ENCODE measurements at places on chromosomes 16 and 17.

- DNase-seq = no peak
These were observed 125.5 kb downstream of the ZNF18 start for GRCh38 chr17:11871773-11872172.

DNA sequence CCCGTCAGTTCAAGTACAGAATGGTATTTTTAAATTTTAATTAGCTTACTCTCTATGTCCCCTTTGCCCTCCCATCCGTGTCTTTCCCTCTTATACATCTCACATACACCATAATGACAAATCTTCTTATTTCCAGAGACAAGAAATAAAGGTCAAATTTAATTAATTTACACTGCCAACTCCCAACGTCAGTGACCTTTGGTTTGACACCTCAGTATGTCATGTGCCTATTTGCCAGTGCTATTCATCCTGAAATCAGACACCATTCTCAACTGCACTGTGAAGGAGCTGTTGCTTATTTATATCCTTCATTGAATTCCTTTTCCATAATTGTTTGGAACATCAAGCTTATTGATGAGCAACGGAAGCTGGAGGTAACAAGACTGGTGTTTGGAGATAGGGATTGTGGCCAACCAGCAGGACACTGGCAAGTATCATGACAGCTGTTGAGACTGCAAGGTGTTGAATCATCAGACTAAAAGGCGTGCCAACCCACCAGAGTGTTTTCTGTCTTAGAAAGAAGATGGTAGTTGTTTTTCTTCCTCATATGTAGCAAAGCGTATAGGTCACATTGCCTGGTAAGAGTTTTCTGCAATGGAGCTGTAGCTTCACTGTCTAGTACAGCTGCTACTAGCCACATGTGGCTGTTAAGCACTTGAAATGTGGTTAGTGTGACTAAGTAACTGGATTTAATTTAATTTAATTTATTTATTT lies 12.5 kb downstream of the CALCOCO2 start:
- no peak for DNase-seq

DNA sequence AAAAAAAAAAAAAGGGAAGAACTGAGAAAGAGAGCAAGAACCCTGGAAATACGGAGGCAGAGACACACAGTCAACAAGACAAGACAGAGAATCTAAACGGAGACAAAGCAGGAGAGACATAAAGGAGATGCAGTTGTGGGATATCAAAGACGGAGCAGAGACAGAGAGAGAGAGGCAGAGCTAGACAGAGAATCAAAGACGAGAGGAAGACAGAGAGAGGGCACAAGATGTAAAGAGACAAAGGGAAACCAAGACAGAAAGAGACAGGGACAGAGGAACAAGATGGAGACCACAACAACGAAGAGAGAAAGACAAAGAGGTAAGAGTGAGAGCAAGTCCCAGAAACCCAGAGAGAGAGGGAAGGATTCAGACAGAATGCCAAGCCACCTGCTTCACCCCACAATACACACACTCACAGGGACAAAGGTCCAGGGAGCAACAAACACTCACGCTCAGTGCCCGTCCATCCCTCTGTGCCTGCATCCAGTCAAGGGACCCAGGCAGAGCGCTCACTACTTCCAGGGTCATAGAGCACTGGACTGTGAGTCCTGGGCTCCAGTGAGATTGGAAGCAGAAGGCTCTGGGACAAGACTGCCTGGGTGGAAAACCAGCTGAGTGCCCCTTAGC lies 88.9 kb downstream of the C16orf78 start:
- DNase-seq = no peak

- DNase-seq = peak; percentile 47
These were observed 5.7 kb downstream of the IRX5 start for GRCh38 chr16:54936201-54936978.

DNA sequence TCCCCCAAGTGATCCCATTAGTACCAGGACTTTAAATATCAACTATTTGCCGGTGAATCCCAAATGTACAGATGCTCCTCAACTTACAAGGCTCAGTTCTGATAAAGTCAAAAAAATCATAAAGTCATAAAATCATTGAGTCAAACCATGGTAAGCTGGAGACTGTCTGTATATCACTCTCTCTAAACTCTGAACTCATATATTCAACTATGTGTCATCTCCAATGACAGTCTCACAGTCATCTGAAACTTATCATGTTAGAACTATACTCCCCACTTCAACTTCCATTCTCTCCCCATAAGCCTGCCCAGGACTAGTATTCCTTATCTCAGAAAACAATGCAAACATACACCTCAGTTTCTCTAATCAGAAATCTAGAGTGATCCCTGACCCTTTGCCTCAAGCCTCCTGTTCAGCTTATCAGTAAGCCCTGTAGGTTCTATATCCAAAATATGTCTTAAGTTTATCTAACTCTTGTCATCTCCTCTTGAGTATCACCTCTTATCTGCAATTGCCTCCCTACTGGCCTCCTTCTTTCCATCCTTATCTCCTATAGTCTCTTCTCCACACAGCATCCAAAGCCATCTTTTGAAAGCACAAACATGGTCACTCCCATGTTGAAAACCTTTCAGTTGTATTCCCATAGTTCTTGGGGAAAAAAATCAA lies 55.0 kb downstream of the SSH2 start:
- no peak for DNase-seq

GRCh38 chr17:62781356-62781755 lies 26.8 kb downstream of the MARCHF10 start:
- no peak for DNase-seq

DNA sequence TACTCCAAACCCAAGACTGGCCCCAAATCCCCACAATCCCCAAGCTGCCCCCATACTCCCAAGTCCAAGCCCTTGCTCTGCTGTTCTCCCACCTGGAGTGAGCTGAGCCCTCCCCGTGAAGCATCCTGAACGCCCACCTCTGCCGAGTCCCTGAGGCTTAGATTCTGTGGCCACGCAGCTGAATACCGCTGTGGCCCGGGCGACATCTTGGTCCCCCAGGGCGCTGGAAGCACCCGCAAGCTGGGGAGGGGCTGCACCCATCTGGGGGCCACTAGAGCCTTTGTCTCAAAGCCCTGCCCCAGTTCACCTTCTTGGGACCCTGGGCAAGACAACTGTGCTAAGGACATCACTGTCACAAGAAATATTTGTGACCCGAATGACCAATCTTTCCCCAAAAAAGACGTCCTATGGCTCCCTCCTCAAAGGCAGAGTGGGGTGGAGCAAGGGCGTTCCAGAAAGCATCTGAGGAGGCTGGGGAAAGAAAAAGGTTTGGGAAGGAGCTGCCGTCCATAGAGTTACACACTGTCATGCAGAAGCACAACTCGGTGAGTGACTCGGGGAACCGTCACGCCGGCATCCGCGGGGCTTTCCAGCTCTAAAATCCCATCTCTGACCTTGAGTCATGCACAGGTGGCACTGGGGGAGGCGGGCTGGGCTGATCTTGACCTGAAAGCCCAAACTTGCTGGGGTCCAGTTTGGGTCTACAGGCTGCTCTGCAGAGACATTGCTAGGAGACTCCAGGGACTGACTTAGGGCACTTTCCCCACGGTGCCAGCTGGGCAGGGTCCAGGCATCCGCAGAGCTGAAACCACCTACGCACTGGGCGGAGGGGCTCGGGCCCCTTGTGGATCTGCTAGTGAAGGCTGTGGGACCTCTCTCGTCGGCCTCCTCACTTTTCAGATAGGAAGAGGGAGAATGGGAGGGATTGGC lies 6.6 kb downstream of the PTX4 start:
- DNase-seq = no peak

GRCh38 chr16:74474416-74474815 lies 53.1 kb upstream of the CLEC18B start:
- no peak for DNase-seq

DNA sequence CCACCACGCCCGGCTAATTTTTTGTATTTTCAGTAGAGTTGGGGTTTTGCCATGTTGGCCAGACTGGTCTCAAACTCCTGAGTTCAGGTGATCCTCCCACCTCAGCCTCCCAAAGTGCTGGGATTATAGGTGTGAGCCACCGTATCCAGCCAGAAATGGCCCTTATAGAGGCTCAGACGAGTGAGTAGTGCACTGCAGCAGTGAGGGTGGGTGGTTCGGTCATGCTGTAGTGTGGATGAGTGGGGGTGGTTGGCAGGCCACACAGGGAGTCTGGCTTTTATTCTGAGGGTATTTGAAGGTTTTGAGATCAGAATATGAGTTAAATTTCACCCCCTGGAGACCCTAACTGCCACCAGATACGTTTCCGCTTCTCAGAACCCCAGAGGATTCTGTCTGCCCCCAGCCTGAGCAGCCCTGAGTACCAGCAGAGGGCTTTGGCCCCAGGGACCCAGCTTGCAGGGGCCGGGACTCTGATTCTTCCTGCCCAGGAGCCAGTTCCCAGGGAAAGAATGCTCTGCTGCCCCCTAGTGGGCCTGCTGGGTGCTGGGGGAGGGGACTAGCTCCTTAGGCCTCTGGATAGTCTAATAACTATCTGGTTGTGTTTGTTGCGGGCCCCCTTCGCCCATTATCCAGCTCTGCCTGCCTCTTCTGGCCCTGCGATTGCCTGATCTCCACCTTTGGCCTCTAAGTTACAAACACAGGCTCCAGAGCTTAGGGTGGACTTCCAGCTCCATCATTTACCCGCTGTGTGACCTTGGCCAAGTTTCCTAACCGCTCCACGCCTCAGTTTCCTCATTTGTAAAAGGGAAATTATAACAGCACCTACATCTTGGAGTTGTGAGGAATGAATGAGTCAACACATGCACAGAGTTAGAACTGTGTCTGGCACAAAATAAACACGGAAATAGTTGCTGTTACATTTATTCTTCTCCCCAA lies 2.0 kb downstream of the ZNF771 start:
- peak; percentile 93 for DNase-seq

DNA sequence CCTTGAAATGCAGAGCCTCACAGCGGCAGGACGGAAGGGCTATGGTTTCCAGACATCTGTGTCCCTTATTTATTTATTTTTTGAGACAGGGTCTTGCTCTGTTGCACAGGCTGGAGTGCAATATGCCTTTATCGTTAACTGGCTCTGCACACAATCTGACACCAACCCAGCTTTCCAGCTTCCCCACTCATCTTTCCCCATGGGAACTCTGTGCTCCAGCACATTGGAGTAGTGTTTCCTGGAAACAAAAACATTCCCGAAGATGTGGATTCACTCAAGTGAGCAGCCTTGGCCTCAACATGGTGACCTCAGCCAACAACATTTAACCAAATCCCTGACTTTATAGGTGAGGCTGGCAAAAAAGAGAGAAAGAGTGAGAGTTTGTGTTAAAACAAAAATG lies 307.1 kb downstream of the TMEM114 start:
- no peak for DNase-seq

DNA sequence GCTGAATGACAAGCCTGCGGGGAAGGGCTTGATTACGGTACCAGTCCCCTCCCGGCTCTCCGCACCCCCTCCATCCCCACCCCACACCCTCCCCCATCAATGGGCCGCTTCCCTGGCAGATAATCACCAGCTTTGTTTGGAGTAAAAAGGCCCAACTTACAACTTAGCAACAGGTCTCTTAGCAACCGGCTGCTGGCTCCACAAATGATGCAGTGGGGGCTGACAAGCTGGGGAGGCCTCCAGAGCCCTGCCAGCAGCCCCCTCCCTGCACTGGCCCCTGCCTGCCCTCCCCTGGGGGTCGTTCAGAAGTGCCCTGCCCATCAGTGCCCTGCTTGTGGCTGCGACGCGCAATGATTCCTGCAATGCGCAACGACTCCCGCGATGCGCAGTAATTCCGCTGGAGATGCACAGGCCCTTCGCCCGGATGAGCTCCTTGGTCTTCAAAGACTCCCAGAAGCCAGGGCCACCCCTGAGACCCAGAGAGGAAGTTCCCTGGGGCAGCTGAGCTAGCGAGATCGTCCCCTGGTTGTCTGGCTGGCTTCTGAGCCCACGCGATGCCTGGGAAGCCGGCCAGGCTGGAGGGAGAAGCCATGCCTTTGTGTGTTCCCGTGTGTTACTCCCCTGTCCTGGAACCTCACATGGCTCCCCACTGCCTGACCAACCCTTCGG lies 23.3 kb downstream of the CPNE2 start:
- DNase-seq = no peak

GRCh38 chr17:31722251-31723056 lies 136.6 kb downstream of the COPRS start:
- DNase-seq = peak; percentile 52

- no peak for DNase-seq
These were observed 11.2 kb downstream of the METTL22 start for GRCh38 chr16:8632675-8633182.

GRCh38 chr17:58281511-58282011 lies 826 bp upstream of the MPO start:
- peak; percentile 6 for DNase-seq

DNA sequence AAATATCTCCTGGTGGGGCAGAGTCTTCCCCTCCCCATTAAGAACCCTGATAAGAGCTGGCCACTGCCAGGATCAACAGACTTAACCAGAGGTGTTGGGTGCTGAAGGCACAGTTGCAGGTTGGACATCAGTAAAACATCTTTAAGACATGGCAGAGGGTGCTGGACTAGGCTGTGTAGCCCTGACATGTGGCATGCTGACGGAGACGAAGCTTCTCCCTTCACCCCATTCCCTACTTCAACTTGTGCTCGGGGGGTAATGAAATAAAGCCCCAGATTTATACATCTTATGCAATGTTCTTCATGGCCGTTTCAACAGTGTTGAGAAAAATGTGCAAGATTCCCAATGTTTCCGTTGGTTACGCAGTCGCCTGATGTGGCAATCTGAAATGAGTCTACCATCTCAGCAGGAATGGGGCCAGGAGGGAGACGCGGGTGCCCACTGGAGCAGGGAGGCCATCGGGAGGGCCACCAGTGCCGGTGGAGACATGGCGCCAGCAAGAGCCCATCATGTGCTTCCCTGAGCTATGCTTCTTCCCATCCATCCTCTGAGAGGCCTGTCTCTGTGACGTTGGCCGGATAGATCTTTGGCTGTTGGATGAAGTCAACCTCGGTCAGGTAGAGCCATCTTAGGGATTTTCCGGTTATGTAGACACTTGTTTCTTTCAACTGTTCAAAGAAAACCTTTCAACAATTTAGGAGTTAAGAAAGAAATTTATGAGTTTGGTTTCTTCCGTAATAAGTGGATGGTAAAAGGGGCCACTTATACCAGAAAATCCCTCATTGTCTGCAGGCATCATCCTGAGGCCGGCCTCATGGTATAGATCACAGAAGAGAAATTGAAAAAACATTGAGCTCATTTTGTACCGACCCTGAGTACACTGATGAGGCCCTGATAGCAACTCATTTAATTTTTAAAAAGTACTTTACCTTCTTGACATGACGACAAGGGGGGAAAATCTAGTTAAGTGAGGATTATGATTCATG lies 6.4 kb downstream of the IRF8 start:
- no peak for DNase-seq

Measured in GM03348 (cell line).